Naive thymus-derived CD8-positive, alpha-beta T cell (primary cell): ENCODE measurements at places on chromosomes 6 and 20. TPM values are rescaled to one million over a fixed set of nuclear protein-coding genes. Genes with fewer than 3 reads are reported as not detected.

Gene PGC
- not detected for total RNA-seq

Gene B3GALT4
- total RNA-seq: 41.9 TPM

Gene MYBL2
- total RNA-seq: 0.13 TPM

Gene PDSS2
- total RNA-seq: 14.0 TPM

Gene TRIM31
- not detected for total RNA-seq

Gene OTOR
- total RNA-seq: not detected

Gene SAMD10
- 7.7 TPM for total RNA-seq

- DNase-seq: no peak
Measured at GRCh38 chr6:45116714-45117410, 211.3 kb upstream of the RUNX2 start.

- DNase-seq: peak; percentile 17
Measured at GRCh38 chr20:41029150-41029901, 704 bp downstream of the TOP1 start.

DNA sequence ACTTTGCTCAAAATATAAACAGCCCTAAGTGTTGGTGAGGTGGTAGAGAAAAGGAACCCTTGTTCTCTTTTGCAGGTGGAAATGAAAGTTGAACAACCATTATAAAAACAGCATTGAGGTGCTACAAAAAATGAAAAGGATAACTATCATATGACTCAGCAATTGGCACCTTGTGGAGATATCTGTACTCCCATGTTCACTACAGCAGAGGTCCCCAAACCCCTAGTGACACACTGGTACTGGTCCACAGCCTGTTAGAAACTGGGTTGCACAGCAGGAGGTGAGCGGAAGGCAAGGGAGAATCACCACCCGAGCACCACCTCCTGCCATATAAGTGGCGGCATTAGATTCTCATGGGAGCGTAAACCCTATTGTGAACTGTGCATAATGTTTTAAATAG is 267.4 kb upstream of the THEMIS start:
- DNase-seq: no peak

DNA sequence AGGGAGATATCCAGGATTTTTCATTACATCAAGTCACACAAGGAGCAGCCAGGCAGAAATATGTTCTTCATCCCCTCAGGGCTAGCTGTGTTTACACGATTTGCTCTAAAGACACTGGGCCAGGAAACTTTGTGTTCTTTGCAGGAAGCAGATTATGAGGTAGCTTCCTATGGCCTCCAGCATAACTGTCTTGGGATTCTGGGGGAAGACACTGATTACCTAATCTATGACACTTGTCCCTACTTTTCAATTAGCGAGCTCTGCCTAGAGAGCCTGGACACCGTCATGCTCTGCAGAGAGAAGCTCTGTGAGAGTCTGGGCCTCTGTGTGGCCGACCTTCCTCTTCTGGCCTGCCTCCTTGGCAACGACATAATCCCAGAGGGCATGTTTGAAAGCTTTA is 11.2 kb downstream of the FAM120B start:
- no peak for DNase-seq

DNA sequence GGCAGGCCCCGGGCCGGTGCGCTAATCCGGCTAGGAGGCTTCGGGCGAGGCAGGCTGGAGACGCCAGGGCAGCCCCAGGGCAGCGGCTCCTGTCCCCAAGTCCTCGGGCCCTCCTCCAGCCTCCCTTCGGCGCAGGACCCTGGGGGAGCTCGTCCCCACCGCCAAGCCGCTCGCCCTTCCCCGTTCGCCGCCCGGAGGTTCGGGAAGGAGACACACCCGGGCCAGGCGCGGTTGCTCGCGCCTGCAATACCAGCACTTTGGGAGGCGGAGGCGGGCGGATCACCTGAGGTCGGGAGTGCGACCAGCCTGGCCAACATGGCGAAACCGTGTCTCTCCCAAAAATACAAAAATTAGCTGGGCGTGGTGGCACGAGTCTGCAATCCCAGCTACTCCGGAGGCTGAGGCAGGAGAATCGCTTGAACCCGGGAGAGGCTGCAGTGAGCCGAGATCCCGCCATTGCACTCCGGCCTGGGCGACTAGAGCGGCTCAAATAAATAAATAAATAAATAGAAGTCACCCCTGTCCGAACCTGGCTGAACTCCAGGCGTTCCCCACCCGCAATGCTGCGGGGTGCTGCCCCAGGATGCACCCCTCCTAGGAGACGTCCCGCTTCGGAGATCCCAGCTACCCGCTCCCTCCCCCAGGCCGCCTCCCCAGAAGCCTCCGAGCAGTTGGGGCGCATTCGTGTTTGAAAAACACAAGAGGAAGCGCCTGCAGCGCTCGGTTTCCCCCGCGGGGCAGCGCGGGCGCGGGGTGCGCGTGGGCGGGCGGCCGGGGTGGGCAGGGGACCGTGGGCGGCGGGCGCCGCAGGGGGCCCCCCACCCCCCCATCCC is 27.5 kb downstream of the SERPINB9 start:
- peak; percentile 50 for DNase-seq

DNA sequence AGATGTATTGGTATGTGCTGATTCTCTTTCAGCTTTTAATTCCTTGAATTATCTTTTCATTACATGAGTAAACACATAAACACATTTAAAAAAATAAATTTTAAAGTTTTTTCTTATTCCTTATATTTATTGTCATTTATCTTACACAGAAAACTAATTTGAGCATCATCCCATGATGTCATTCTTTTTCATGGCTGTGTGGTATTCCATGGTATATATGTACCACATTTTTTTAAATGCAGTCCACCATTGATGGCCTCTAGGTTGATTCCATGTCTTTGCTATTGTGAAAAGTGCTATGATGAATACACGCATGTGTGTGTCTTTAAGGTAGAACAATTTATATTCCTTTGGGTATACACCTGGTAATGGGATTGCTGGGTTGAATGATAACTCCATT is 33.3 kb downstream of the OTOR start:
- DNase-seq: no peak

DNA sequence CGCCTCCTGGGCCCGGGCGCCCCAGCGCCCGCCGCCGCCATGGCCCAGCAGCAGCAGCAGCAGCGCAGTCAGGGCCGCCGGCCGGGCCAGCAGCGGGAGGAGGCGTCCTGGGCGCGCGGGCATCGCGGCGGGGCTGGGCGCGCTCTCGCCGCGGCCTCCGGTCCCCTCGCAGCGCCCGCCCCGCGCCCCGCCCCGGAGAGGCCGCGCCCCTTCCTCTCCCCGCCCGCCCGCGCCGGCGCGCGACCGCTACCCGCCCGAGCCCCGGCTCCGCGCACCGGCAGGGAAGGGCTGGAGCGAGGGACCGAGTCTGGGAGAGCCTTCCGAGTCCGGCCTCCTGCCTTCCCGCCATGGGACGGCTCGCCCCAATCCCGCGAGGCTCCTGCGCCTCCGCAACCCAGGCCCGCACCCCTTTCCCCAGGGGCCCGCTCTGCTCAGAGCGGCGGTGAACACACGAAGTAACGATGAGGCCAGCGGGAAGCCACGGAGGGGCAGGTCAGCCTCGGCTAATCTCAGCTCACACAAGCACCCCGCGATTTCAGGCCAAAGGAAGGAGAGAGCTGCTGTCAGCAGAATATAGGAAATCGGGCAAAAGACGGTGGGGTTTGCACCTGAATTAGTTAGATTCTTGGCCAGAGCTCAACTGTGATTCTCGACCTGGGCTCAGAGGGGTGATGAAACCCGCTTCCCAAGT is at the start of gene TXNDC5:
TSS of gene TXNDC5 (minus strand) at position 135 of the 691 bp plus-strand sequence. CDS start at position 123, 12 bp downstream.
- DNase-seq: peak; percentile 62

DNA sequence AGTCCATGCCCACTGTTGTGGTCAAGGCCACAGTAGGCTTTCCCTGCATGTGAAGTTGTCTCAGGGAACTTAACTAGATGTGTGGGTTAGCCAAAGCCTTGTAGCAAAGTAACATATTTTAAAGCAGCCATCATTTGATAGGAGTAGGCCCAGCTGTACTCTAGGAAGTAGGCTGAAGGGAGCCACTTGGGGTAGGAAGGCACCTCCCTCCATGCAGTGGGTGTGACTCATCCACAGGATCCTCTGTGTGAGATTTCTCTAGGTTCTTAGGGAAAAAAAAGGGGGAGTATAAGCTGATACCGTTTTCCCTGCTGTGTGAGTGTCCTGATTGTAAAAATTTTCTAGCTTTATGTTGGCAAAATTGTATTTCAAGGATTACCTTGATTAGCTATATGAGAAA is 44.7 kb downstream of the VAPB start:
- no peak for DNase-seq

- DNase-seq: no peak
Measured at GRCh38 chr20:4951299-4951698, 50.0 kb downstream of the SLC23A2 start.

DNA sequence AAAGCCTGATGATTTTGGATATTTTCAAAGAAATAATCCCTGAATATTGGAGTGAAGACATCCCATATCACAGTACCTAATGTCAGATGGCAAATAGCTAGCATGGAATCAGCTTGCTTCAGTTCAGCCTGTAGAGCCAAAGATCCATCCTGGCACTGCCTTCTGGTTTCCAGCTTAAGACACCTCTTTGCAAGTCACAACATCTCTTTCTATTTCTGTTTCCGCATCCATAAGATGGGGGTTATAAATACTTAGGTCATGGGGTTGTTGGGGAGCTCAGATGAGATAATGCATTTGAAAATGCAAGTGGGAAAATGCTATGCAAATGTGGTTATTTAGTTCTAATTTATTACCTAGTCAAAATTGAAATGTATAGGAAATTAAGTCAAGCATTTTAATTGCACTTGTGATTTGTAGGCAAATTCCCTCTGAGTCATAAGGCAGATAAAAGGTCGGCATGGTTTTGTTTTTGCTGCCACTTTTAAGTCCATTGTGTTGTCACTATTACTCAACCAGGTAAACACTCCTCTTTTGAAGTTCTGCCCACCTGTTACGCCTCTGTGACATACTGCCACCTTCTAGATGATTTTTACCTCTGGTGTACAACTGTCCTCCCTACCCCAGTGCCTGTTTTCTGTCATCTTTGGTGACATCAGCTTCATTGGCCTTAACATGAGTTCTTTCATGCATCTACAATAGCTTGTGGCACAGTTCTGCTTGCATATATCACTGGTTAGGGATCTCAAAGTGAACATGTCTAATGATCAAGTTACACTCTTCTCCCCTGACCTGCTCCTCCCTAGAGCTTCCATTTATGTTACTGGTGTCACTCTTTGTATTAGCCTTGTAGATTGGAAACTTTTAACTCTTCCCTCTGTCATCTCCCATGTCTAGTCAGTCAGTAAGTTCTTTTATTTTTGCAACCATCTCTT is 96.6 kb downstream of the CDKAL1 start:
- no peak for DNase-seq

DNA sequence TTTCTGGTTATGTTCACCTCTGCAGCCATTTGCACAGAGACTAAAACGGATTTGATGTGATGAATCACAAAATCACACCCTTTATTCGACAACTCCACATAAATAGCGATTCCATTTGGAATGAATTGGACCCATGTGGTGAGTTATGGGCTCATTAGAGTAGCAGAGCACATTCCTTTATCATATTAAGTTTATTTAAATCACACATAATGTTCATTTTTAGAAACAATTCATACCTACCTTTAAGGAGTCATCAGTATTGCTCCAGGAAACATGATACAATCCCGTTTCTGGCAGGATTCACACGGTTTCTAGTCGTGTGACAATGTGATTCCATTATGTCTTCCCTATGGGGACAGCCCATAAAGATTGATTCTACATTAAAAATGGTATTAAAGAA is 303.5 kb downstream of the CDH4 start:
- no peak for DNase-seq

DNA sequence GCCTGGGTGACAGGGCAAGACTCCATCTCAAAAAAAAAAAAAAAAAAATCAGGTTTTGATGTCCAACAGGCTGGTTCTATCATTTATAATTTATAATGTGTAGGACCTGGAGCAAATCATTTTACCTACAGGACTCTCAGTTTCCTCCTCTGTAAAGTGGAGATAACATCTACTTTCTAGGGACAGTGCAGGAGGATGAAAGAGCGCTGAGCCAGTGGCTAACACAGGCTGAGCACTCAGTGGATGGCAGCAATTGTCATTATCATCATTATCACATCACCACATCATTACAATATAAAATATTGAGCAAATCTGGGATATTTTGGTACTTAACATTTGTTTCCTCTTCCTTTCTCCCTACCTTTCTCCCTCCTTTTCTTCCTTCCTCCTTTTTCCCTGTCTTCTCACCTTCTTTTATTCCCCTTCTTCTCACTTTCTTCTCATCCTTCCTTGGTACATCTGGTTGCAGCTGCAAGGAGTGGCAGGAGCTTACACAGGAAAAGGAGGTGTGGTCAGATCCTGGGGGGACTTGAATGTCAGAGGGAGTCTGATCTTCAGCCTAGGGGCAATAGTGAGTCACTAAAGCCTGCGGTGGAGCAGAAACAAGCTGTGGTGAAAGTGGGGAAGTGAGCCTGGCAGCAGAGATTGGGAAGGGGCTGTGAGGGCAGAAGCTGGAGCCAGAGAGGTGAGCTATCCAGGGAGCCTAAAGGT is 24.6 kb upstream of the CTNNBL1 start:
- no peak for DNase-seq

- no peak for DNase-seq
Measured at GRCh38 chr6:40341726-40342125, 245.4 kb downstream of the LRFN2 start.
